ENCODE measurements at places on chromosomes 3 and 15. TPM values are rescaled to one million over a fixed set of nuclear protein-coding genes. Genes with fewer than 3 reads are reported as not detected.

GRCh38 chr15:84669726-84670125, 11.7 kb upstream of the NMB start:
- H3K36me3 ChIP-seq = peaks cover 79% of the 10 kb centered on the region
- no peaks in the 10 kb centered on the region for H3K27me3 ChIP-seq
- no peak overlapping the region for H3K4me3 ChIP-seq
- no peak for DNase-seq
- H3K27ac ChIP-seq = no peak overlapping the region
- no peaks in the 10 kb centered on the region for H3K4me1 ChIP-seq

- no peak overlapping the region for H3K4me3 ChIP-seq
- no peaks in the 10 kb centered on the region for H3K27me3 ChIP-seq
- H3K27ac ChIP-seq = no peak overlapping the region
- peaks cover 89% of the 10 kb centered on the region for H3K36me3 ChIP-seq
- DNase-seq = no peak
Measured at GRCh38 chr3:111936191-111936841, 42.5 kb upstream of the ABHD10 start.

DNA sequence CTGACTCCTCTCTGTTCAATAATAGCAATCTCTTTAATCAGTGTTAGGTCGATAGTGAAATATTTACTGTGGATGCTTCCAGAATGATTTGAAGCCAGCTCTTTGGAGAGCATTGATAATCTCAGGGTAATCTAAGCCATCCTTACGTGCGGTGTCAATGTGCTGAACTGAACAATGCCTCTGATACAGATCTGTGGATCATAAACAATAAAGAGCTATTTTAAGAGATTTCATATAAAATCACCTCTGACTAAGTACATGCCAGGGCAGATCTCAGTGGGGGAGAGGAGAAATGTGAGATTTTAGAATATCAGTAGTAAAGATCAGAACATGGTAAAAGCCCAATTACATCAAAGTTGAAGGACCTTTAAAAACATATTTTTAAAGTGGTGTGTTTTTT, 319.3 kb upstream of the GBE1 start:
- H3K4me3 ChIP-seq = no peak overlapping the region
- no peaks in the 10 kb centered on the region for H3K4me1 ChIP-seq
- H3K36me3 ChIP-seq = no peaks in the 10 kb centered on the region
- no peaks in the 10 kb centered on the region for H3K27me3 ChIP-seq
- no peak overlapping the region for H3K27ac ChIP-seq

Gene CFAP100
- total RNA-seq = 0.44 TPM

- H3K27ac ChIP-seq = no peak overlapping the region
- no peak overlapping the region for H3K4me3 ChIP-seq
- H3K27me3 ChIP-seq = peaks cover 44% of the 10 kb centered on the region
- H3K36me3 ChIP-seq = no peaks in the 10 kb centered on the region
Measured at GRCh38 chr3:126216416-126216815, 36.0 kb upstream of the ALDH1L1 start.

DNA sequence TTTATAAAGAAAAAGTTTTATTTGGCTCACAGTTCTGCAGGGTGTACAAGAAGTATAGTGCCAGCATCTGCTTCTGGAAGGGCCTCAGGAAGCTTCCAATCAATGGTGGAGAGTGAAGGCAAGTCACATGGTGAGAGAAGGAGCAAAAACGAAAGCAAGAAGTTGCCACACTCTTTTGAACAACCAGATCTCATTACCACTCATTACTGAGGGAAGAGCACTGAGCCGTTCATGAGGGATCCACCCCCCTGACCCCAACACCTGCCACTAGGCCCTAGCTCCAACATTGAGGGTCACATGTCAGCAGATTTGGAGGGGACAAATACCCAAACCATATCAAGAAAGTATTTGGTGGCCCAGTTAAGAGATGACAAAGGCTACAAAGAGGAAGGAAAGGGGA, 239.3 kb upstream of the UBE2E1 start:
- no peak overlapping the region for H3K4me3 ChIP-seq
- no peaks in the 10 kb centered on the region for H3K36me3 ChIP-seq
- H3K27me3 ChIP-seq = no peaks in the 10 kb centered on the region
- DNase-seq = no peak
- no peaks in the 10 kb centered on the region for H3K4me1 ChIP-seq

GRCh38 chr3:186185194-186185787, 76.4 kb upstream of the ETV5 start:
- DNase-seq = no peak
- H3K36me3 ChIP-seq = no peaks in the 10 kb centered on the region
- peaks cover 48% of the 10 kb centered on the region for H3K27me3 ChIP-seq
- H3K27ac ChIP-seq = no peak overlapping the region
- no peaks in the 10 kb centered on the region for H3K4me1 ChIP-seq

- no peak overlapping the region for H3K27ac ChIP-seq
- DNase-seq = peak; percentile 72
- peaks cover 5% of the 10 kb centered on the region for H3K4me1 ChIP-seq
- H3K4me3 ChIP-seq = peak overlapping the region; percentile 11
- H3K36me3 ChIP-seq = no peaks in the 10 kb centered on the region
- H3K27me3 ChIP-seq = no peaks in the 10 kb centered on the region
Measured at GRCh38 chr3:157373783-157374182, 62.9 kb upstream of the PTX3 start.

Gene LMCD1
- total RNA-seq = 35.7 TPM

DNA sequence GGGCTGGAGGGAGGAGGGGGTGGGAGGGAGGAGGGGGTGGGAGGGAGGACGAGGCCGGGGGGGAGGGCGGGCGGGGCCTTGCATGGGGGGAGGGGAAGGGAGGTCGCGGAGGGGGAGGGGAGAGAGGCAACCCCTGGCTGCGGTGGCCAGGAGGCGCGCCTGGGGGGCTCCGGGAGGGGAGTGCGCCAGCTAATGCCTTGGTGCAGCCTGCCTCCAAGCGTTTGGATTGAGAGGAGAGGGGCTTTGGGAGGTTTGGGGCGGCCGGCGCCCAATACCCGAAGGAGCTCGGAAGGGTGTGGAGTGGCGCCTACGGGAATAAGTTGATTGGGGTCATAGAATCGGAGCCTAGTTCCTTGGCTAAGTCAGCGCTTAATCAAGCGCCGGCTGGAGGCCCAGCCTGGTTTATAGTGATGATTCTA, 557 bp downstream of the TFG start:
- H3K27me3 ChIP-seq = peaks cover 22% of the 10 kb centered on the region
- H3K36me3 ChIP-seq = peaks cover 15% of the 10 kb centered on the region
- peak overlapping the region; percentile 89 for H3K4me3 ChIP-seq
- peaks cover 6% of the 10 kb centered on the region for H3K4me1 ChIP-seq
- peak overlapping the region; percentile 97 for H3K27ac ChIP-seq

DNA sequence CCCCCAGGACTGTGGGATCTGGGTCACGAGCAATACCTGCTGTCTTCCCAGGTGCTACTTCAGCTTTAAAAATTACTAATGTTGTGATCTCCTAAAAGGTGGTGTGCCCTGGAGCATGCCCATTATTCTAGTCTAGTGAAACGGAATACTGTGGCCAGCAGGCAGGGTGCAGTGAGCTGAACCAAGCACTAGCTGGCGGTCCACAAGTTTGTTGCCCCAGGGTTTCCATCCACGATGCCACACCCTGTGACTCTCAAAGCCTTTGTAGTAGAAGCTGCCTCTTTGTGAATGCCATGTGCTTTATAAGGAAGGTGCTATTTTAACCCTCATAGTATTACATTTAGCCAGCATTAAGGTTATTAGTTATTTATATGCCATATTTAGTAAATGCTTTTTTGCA, 49.1 kb downstream of the PXYLP1 start:
- DNase-seq = no peak
- no peaks in the 10 kb centered on the region for H3K4me1 ChIP-seq
- no peak overlapping the region for H3K4me3 ChIP-seq
- H3K27ac ChIP-seq = no peak overlapping the region
- peaks cover 34% of the 10 kb centered on the region for H3K36me3 ChIP-seq
- no peaks in the 10 kb centered on the region for H3K27me3 ChIP-seq

DNA sequence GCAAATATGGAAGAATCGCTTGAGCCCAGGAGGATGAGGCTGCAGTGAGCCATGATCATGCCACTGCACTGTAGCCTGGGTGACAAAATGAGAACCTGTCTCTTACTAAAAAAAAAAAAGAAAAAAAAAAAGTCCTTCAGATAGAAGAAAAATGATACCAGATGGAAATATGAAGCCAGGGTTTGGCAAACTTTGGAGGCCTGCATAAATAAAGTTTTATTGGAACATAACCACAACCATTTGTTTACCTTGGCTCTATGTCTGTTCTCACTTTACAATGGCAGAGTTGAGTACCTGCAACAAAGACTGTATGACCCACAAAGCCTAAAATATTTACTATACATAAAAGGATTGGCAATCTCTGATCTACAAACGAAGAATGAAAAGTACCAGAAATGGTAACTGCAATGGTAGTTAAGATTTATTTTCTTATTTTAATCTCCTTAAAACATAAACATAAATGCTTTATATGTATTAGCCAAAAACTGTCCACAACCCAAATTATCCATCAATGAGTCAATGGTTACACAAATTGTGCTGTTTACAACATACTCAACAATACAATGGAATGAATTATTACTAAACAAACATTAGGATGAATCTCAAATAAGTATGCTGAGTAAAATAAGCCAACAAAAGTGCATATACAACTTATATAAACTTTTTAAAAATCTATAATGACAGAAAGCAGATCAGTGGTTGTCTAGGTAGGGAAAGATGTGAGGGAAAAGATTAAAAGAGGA, 41.8 kb downstream of the GOLGB1 start:
- H3K4me1 ChIP-seq = no peaks in the 10 kb centered on the region
- H3K27me3 ChIP-seq = no peaks in the 10 kb centered on the region
- DNase-seq = no peak
- H3K36me3 ChIP-seq = peaks cover 65% of the 10 kb centered on the region

- H3K36me3 ChIP-seq = no peaks in the 10 kb centered on the region
- H3K4me3 ChIP-seq = no peak overlapping the region
- DNase-seq = no peak
- no peak overlapping the region for H3K27ac ChIP-seq
- H3K27me3 ChIP-seq = no peaks in the 10 kb centered on the region
Measured at GRCh38 chr15:49064281-49064653, 18.0 kb upstream of the SECISBP2L start.

Gene GRAMD2A
- total RNA-seq = 1.7 TPM
